PC-3 (cell line): ENCODE measurements at places on chromosomes 6 and 20. TPM values are rescaled to one million over a fixed set of nuclear protein-coding genes. Genes with fewer than 3 reads are reported as not detected.
A peak's percentile ranks its signal among the peaks of the same experiment; 100 is the strongest.

DNA sequence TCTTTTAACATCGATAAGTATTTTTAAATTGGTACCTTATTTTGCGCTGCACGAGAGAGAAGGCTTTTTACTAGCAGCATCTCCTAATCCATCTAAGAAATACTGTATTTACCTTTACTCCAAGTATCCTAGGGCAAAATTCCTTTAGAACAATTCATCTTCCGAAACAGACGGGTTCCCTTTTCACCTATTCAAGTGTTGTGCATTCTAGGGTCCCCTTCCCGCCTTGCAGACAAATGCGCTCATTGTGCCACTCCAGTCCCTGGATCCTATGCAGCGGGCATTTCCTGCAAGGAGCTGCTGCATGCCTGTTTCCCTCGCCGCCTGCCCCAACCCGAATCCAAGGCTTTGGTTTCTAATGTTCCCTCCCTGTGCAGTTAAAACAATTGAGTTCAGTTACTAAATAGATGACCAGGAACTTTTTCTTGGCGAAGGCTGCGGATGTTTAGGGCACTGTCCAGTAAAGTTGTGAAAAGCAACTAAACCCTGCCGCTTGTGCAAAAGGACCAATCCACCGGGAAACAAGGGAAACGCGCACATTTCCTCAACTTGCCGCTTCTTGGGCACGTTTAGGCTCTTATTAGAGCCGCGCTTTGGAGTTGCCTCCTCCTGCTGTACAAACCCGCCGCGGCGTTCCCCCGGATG, 556 bp upstream of the SCAF8 start:
- H3K4me1 ChIP-seq = peaks cover 20% of the 10 kb centered on the region
- H3K36me3 ChIP-seq = peaks cover 4% of the 10 kb centered on the region; the same call in 1 of the 2 replicates
- peak overlapping the region; percentile 79 for H3K4me3 ChIP-seq
- H3K27me3 ChIP-seq = no peaks in the 10 kb centered on the region
- DNase-seq = peak; percentile 64

GRCh38 chr6:156487877-156488276, 289.3 kb upstream of the ARID1B start:
- DNase-seq = no peak
- no peaks in the 10 kb centered on the region for H3K36me3 ChIP-seq
- H3K27ac ChIP-seq = no peak overlapping the region
- H3K4me1 ChIP-seq = no peaks in the 10 kb centered on the region
- no peak overlapping the region for H3K4me3 ChIP-seq

GRCh38 chr6:30684386-30685156, 1.9 kb downstream of the PPP1R18 start:
- H3K27ac ChIP-seq = peak overlapping the region; percentile 96
- H3K27me3 ChIP-seq = no peaks in the 10 kb centered on the region
- DNase-seq = no peak
- peaks cover 71% of the 10 kb centered on the region for H3K4me1 ChIP-seq
- peaks cover 2% of the 10 kb centered on the region; the same call in 1 of the 2 replicates for H3K36me3 ChIP-seq
- peak overlapping the region; percentile 97 for H3K4me3 ChIP-seq

- no peaks in the 10 kb centered on the region for H3K4me1 ChIP-seq
- H3K36me3 ChIP-seq = no peaks in the 10 kb centered on the region
- no peak for DNase-seq
- H3K27ac ChIP-seq = no peak overlapping the region
Measured at GRCh38 chr20:44437497-44437896, 38.2 kb upstream of the TTPAL start.

DNA sequence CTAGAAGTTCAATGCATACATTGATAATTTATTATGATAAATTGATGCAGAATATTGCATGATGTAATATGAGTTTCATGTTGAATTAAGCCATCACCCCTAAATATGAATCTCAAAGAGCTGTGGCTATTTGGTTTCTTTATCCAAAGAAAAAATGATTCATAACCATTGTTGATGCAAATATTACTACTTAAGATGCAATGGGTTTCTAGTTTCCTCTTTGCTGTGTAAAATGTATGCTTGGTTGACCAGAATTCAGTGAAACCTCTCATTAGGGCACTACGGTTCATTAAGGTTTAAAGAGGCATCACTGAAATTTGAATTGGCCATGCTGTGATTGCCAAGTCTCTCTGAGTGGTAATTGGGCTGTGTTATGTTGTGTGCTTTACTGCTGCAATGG, 492.5 kb upstream of the FLRT3 start:
- H3K27ac ChIP-seq = no peak overlapping the region
- H3K4me1 ChIP-seq = no peaks in the 10 kb centered on the region
- no peak for DNase-seq
- no peak overlapping the region for H3K4me3 ChIP-seq
- H3K36me3 ChIP-seq = no peaks in the 10 kb centered on the region
- no peaks in the 10 kb centered on the region for H3K27me3 ChIP-seq

- H3K4me3 ChIP-seq = no peak overlapping the region
- peaks cover under 1% of the 10 kb centered on the region; the same call in 1 of the 2 replicates for H3K27me3 ChIP-seq
- DNase-seq = no peak
- no peak overlapping the region for H3K27ac ChIP-seq
Measured at GRCh38 chr20:22986601-22987000, 48.5 kb upstream of the SSTR4 start.

DNA sequence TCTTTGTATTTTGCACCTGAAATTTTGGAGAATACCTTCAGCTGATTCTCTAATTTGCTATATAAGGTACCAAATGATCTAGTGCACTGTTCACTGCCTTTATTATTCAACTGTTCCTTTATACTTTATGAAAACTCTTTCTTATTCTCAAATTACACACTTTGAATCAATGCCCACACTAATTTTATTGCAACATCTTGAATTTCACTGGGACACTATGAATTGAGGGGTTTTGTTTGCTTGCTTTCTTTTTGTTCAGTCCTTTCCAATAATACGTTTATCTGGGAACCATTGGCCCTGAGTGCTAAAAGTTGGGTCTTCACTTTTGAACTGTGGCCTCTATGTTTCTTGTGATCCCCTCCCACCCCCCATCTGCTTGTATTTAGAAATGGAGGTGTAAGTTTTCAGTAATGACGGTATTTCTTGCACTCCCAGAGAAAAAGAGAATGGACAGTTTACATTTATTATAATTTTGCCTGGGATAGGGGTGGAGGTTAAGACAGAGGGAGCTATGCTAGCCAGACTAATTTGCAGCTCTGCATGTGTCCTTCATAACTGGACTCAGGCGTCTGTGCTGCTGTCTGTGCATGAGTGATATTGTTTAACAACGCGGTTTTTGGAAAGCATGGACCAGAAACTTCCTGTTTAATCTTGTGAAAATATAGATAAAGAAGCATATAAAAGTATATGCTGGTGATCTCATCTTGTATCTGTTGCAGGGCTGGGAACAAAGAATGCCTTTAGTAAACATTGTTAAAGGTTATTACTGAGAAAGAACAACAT, 98.1 kb downstream of the DNAH8 start:
- peak; percentile 84 for DNase-seq
- H3K36me3 ChIP-seq = no peaks in the 10 kb centered on the region
- H3K4me1 ChIP-seq = peaks cover 29% of the 10 kb centered on the region
- H3K27ac ChIP-seq = peak overlapping the region; percentile 85
- peaks cover 8% of the 10 kb centered on the region; the same call in 1 of the 2 replicates for H3K27me3 ChIP-seq

DNA sequence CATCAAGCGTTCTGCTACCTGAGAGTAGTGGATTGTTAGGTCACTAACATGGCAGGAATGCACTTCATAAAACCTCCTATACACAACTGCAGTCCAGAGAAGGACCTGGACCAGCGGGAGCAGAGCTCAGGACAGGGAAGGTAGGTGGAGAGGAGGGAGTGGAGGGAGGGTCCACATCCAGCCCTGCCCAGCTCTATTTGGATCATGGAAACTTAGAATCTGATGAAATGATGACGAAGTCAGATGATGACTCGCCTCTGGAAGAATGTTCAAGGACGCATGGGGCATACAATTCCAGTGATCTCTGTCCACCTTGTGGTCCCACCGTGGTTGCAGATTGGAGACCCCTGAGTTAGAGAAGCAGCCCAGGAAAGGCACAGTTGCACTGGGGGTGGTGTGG, 68.8 kb downstream of the CLIC5 start:
- no peak overlapping the region for H3K27ac ChIP-seq
- H3K4me3 ChIP-seq = no peak overlapping the region
- no peak for DNase-seq
- H3K27me3 ChIP-seq = peaks cover 6% of the 10 kb centered on the region; the same call in 1 of the 2 replicates

GRCh38 chr20:15740046-15740775, 833.0 kb downstream of the KIF16B start:
- no peak overlapping the region for H3K4me3 ChIP-seq
- H3K27ac ChIP-seq = no peak overlapping the region
- DNase-seq = no peak

DNA sequence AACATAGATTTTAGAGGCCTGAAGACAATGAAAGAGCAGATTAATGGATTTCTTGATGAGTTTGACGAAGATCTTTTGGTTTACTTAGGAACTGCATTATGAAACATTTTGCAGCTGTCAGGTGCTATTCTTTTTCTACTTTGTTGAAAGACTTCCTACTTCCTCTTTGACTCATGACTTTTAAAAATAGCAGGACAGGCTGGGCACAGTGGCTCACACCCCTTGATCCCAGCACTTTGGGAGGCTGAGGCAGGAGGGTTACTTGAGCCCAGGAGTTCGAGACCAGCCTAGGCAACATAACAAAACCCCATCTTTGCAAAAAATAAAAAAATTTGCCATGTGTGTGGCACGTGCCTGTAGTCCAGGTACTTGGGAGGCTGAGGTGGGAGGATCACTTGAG, 52.0 kb downstream of the ITCH start:
- no peak overlapping the region for H3K4me3 ChIP-seq
- peaks cover 26% of the 10 kb centered on the region for H3K36me3 ChIP-seq
- H3K4me1 ChIP-seq = peaks cover 18% of the 10 kb centered on the region
- H3K27me3 ChIP-seq = no peaks in the 10 kb centered on the region

DNA sequence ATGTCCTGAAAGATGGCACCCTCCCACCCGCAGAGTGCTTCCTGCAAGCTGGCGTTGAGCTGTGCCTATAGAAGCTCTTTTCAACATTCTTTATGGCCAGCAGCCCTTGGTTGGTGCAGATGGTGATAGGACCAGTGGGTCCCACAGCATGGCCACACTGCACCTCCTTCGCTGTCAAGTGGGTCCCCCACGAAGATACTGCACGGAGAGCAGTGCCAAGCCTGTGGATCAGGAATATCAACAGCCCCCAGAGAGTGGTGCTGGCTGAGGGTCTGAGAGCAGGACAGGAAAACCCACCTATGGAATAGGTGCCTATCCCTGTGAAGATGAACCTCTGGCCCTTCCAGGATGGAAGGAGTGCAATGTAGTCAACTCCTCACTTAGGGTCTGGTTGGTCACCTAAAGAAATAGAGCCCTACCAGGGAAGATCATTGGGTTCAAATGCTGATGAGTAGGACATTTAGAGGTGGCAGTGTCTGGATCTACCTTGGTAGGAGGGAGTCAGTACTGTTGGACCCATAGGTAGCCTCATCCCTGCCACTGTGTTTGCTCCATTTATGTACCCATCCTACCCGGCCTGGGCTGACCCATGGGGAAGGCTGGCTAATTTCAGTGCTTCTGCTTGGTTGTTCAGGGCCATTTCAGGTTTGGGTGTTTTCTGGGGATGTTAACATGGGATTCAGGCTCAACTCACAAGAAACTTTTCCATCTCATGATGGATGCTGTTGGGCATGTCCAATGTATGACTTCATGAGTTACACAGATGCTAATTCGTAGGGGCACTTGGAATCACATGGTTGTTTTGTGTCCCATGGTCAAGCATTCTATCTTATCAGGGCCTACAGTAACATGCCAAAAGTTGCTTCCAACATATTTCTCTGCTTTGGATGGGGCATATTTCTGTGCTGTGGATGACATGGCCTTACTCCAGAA, 33.4 kb upstream of the MICB start:
- H3K27ac ChIP-seq = no peak overlapping the region
- no peaks in the 10 kb centered on the region for H3K27me3 ChIP-seq
- H3K4me3 ChIP-seq = no peak overlapping the region
- H3K36me3 ChIP-seq = no peaks in the 10 kb centered on the region
- peaks cover 12% of the 10 kb centered on the region for H3K4me1 ChIP-seq
- DNase-seq = no peak

Gene FRMD1
- not detected in 2 replicates for total RNA-seq

Gene ETV7
- total RNA-seq = not detected in 2 replicates

- H3K27ac ChIP-seq = no peak overlapping the region
- peaks cover 32% of the 10 kb centered on the region for H3K27me3 ChIP-seq
- no peaks in the 10 kb centered on the region for H3K36me3 ChIP-seq
- DNase-seq = no peak
- H3K4me3 ChIP-seq = no peak overlapping the region
- no peaks in the 10 kb centered on the region for H3K4me1 ChIP-seq
Measured at GRCh38 chr20:36399969-36400545, 93.9 kb downstream of the DLGAP4 start.

GRCh38 chr6:17352302-17352701, 41.1 kb upstream of the CAP2 start:
- no peak overlapping the region for H3K27ac ChIP-seq
- no peaks in the 10 kb centered on the region for H3K36me3 ChIP-seq

DNA sequence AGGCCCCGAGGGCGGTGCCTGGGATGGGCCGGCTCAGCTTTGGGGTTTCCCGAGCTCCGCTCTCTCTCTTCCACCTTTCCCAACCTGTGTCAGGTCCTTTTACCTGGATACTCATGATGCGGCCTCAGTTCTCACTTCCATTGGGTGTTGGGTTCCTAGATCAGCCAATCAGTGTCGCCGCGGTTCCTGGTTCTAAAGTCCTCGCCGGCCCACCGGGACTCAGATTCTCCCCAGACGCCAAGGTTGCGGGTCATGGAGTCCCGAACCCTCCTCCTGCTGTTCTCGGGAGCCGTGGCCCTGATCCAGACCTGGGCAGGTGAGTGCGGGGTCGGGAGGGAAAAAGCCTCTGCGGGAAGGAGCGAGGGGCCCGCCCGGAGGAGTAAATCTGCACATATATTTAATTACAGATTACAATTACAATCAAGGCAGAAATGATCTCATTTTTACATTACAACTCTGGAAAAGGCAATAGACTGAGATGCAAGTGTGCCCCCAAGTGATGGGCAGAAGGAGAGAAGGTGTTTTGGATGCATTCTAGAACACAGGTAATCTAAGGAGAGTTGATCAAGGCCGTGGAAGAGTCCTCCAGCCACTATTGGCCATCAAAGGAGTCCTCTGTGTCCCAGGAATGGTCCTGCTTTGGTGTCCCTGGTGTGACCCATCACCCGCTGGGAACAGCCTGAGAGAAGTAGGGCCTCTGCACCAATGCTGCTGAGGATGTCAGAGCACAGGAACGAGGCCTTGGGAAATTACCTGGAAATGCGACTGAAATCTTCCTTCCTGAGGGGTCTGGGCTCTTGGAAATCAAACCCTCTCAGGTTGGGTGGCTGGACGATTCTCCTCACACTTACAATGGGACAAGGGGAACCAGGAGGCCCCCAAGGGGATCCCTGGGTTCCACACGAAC, 34.7 kb upstream of the MICB start:
- H3K36me3 ChIP-seq = no peaks in the 10 kb centered on the region
- H3K27me3 ChIP-seq = no peaks in the 10 kb centered on the region

- no peak overlapping the region for H3K27ac ChIP-seq
- no peak for DNase-seq
- H3K4me3 ChIP-seq = no peak overlapping the region
- no peaks in the 10 kb centered on the region for H3K36me3 ChIP-seq
- peaks cover 11% of the 10 kb centered on the region for H3K27me3 ChIP-seq
Measured at GRCh38 chr6:150032598-150032997, 7.3 kb upstream of the RAET1L start.
